ENCODE measurements at places on chromosomes 3 and 15.

- DNase-seq, result no peak
Observed at GRCh38 chr3:74041068-74041675, 416.4 kb upstream of the PDZRN3 start.

DNA sequence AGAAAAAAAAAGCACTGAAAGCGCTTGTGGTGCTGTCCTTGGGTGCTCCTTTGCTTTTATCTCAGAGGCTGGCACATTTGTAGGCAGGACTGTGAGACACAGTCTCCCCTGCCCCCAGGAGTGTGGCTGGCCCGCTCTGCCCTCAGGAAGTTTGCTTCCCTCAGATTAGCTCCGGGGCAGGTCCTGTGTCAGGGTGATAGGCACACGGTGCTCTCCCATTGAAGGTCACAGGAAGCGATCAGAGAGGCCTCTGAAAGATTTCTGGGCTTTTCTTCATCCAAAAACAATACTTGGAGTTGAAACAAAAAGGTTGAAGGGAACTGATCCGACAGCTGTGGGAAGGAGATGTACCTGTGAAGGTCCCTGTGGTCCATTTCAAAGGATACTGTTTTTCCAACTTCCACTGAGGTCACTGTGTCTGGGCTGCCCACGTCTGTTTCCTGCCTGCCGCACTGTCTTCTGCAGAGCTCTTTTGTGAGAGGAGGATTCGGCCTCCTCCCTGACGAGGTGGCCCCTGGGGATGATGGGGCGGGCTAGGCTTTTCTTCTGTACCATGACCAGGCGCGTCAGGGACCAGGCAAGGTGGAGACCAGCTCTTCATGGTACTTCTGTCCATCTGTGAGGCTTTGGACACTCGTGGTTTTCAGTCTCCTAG, 330.5 kb upstream of the CTDSPL start:
- DNase-seq, result no peak

- DNase-seq, result no peak
Observed at GRCh38 chr15:75637245-75638009, 2.6 kb downstream of the IMP3 start.

GRCh38 chr3:133881492-133881891, 14.2 kb downstream of the RAB6B start:
- DNase-seq, result peak; percentile 32

DNA sequence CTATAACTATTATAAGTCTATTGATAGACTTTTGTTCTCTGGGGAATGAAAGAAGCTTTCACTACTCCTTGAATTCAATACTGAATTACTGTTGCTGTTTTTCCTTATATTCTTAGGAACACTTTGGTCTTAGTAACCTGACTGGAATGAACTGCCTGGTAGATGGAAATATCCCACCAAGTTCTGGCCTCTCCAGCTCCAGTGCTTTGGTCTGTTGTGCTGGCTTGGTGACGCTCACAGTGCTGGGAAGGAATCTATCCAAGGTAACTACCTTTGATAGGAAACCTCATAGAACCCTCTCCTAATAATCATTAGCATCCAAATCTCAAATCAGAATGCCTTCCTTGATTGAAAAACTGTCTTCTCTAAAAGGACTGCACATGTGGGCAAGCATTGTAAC, 69.1 kb downstream of the GALK2 start:
- DNase-seq, result no peak

DNA sequence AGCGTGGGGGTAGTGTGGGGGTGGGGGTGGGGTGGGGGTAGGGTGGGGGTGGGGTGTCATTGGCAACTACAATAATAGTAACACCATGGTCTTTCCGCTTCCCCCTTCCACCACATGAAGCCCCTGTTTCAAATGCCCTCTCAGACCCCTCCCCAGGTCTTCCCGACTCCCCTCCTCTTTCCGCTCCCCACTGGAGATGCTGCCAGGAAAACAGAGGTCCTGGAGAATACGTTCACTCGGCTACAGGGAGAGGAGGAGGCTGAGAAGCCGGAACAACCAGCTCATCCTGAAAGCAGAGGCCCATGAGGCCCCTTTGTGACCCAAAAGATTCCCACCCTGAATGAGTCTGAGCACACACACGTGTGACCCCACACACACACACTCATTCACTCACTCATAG, 75.4 kb downstream of the CPN2 start:
- DNase-seq, result peak; percentile 41

All from activated CD8-positive, alpha-beta memory T cell treated with anti-CD3 and anti-CD28 coated beads, Interleukin-2, amount 50 U/mL, for 48 hours (primary cell).